T1000 (cell line): ENCODE measurements at places on chromosomes 12 and 14.

DNA sequence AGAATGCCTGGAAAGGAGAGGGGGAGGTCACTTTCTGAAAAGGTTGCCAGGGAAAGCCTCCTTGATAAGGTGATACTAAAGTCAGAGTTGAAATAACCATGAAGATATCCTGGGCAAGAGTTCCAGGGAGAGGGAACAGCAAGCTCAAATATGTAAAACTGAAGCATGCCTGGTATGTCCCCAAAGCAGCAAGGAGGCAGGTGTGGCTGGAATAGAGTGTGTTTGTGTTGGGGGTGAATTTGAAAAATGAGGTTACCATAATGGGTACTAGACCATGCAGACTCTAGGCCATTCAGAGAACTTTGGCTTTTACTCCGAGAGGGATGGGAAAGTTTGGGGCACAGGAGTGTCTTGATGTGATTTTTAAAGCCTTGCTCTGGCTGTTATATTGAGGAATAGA lies 66.7 kb upstream of the PTCSC3 start:
- no peak for DNase-seq

DNA sequence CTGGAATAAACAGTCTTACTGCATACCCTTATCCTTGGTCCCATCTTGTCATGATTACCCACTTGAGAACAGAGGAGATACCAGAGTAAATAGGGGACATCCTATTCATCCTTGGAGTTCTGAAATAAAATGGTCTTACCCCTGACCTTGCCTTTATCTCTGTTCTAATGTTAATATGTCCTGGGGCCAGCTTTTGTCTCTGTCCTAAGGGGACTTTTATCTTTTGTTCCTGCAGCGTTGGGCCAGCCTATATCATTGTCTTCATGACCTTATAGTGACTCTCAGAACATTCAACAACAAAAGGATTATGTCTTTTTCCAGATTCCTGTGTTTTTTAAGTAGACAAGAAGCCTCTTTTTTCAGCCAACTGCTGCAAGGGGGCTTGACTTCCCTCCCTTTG lies 1057.5 kb downstream of the LRFN5 start:
- no peak for DNase-seq

- no peak for DNase-seq
These were observed 64.2 kb downstream of the DRAM1 start for GRCh38 chr12:101941306-101942249.

DNA sequence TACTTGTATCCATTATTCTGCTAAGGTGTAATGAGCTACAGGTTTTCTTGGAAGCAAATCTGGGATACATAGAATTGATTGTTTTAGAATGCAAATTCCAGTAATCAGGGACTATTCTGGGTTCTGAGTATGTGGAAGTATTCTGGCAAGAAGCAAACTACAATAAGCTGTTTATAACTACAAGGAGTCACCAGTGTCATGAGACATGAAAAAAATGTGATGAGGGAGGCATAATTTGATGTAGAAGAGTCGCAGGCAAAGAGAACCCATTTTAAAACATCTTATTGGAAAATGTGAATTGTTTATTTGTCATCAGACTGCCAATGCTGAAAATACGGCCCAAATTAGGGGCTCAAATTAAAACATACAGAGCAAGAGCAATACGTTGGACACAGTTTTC lies 321.8 kb upstream of the E2F7 start:
- DNase-seq, result no peak

GRCh38 chr12:1046727-1047126 lies 55.7 kb downstream of the ERC1 start:
- no peak for DNase-seq

DNA sequence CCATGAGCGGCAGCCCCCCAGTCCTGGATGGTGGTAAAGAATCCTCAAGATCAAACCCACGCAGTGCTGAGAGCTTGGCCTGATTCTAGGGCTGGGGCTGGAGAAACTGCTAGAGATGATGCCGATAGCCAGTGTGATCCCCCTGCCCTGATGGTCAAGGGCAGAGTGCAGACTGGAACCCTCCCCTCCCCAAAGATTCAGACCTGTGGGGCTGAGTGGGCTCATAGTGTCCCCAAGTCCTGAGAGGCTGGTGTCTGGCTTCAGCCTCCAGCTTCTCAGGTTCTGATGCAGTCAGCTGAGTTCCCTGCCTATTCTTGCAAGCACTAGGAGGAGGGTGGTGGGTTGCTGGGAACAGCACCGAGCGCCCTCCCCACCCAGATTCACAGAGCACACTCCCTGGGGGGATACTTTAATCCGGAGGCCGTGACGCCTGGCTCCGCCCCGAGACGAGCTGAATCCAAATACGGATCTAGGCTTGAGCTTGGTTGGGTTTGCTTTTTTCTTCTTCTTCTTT lies 11.9 kb downstream of the RHOF start:
- DNase-seq, result no peak

DNA sequence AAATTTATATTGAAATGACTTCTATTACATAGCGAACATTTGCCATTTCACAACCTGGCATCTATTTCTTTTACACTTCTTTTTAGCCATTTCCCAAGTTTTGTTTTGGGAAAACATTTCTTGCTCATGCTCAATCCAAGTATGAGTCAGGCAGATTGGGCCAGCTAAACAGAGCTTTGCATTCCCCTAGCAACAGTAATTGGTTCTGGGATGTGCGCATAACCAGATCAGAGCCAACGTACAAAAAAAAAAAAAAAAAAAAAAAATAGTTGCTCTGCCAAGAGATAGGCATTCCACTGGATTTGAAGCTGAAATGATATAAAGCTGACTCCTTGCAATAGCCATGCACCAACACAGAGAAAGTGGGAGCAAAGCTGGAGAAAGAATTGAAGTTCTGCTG lies 37.5 kb downstream of the PLCZ1 start:
- peak; percentile 26 for DNase-seq

- no peak for DNase-seq
These were observed 59.6 kb upstream of the KCNC2 start for GRCh38 chr12:75269209-75269608.

DNA sequence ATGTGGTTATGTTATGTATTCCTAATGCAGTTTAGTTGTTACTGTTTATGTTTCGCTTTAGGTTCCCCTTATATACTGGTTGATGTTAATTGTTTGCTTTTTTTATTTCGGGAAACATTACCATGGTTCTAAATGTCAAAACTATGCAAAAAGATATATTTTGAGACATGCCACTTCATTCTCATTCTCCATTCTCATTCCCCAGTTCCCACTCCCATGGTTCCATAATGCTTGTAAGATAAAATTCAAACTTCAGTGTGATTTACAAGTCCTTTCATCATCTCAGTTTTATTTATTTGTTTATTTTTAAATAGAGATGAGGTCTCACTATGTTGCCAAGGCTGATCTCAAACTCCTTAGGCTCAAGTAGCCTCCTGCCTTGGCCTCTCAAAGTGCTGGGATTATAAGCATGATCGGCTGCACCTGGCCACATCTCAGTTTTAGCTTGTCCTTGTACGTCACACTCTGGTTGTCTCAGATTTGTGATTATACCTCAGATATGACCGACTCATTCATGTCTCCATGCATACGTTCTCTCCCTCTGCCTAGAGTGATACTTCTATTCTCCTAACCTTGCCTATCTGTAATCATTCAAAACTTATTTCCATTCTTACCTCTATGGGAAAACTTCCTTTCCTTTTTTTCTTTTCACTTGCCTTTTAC lies 407.8 kb upstream of the RGS6 start:
- no peak for DNase-seq

DNA sequence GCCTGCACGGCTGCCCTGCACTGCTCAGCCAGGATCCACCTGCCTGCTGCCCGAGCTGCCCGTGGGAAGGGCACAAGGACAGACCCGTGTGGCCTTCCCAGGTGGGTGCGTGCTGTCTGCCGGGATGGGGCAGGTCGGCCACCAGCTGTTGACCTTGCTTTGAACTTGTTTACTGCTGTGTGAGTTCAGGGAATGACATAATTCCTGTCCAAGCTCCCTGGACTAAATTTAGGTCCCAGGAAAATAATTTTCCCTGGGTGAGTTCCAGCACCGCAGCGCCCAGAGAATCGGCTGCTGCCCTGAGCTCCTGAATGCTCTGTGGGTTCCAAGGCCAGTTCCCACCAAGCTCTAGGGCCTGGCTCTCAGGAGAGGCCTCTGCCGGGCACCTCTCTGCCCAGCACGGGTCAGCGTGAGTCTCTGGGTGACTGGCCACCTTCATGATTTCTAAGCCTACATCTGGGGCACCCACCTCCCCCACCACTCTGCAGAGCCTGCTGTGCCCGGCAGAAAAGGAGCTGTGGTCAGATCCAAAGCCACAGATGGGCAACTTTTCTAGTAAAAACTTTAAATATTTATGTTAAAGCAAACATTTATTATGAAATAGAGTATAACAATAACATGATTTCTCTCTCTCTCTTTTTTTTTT lies 27.2 kb upstream of the MLXIP start:
- no peak for DNase-seq

DNA sequence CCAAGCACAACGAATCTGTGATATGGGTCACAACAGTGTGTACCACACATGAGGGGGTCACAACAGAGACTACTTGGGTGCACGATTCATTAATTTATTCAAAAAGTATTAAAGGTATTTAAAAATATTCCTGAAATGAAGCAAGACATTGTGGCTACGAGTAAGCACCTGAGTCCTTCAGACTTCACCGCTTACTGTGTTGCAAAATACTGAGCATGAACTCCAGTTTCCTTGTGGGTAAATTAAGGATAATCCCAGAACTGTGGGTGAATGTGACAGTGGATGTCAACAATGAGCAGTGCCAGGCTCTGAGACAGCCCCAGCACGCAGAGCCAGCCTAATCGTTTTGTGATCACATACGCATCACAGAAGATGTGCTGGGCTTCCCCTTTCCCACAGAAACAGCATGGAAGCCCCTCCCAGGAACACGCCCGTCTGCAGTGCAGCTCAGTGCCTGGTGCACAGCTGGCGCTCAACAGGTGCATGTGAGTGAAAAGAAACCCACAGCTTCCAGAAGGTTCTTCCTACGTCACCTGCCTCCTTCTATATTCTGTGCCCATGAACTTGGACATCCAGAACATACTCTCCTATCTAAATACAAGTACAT lies 29.1 kb downstream of the CDC42BPB start:
- no peak for DNase-seq

GRCh38 chr14:58645641-58646040 lies 7.9 kb downstream of the DACT1 start:
- no peak for DNase-seq

- no peak for DNase-seq
These were observed 3.8 kb downstream of the PZP start for GRCh38 chr12:9204380-9204779.

DNA sequence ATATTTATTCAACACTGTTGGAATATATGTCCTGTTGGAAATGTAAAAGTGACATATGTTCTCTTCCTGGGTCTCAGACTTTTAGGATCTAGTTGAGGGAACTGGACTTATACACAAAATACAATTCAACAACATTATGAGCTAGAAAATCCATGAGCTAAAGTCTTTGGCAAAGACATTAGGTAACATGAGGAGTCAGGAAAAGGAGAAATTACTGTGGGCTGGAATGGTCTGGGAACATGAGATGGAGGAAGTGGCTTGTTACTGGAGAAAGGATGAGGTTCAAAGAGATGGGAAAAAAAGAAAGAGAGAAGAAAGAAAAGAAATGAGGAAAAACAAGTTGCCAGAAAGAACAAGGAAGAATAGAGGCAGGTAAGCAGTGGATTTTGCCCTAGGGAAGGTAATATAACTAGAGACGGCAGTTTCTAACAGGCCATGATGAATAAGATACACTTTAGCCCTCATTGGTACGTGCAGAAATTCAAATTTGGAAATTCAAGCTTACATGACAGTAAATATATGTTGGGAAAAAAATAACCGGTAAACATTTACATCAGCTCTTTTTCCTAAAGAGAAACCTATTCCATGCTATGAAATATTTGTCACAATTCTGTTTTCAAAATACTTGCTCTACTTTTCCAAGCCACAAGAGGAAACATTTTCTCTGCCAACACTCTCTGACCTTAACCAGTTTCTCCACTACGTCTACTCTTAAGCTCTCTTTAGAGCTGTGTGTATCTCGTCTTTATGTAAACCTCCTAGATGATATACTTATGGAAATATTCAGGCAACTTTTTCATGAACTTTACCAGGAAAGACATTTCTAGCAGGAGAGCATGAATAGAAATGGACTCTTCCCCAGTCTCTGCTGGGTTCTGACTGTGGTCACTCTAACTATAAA lies 268.8 kb upstream of the BTG1 start:
- DNase-seq, result no peak

DNA sequence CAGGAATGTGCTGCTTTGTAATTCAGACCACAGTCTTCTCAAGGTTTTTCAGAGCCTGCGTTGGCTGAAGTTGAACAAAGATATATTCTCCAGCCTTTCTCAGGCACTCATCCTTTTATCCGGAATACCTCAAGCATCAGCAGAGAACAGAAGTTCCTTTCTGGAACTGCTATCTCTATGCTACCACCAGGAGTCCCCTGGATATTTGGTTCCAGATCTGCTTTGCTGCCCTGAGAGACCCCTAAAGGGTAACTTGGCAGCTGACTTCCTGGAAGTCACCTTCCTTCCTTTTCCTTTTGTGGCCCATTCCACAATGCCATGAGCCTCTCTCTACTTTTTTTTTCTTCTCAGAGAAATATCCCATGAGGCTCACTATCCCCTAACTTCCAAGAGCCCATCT lies 188.2 kb downstream of the PLCZ1 start:
- DNase-seq, result no peak

GRCh38 chr14:89688507-89689211 lies 265.9 kb downstream of the EFCAB11 start:
- no peak for DNase-seq

DNA sequence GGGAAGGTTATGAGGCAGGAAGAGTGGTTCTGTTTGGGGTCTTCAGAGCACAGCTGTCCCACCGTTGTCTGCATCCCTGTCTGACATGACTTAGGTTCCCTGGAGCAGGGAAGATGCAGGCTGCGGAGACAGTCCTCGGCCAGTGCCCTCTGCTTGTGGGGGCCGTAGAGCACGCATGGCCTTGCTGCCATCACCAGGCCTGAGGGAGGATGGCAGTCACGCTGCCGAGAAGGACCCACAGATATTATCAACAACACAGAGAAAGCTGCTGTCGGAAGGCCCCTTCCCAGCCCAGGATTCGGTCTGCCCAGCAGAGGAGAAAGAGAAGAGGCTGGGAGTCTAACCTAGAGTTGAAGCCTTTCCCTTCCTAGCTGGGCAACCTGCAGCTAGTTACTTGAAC lies 35.0 kb downstream of the ERH start:
- no peak for DNase-seq

GRCh38 chr12:114508529-114509129 lies 102.7 kb upstream of the TBX5 start:
- peak; percentile 5 for DNase-seq

DNA sequence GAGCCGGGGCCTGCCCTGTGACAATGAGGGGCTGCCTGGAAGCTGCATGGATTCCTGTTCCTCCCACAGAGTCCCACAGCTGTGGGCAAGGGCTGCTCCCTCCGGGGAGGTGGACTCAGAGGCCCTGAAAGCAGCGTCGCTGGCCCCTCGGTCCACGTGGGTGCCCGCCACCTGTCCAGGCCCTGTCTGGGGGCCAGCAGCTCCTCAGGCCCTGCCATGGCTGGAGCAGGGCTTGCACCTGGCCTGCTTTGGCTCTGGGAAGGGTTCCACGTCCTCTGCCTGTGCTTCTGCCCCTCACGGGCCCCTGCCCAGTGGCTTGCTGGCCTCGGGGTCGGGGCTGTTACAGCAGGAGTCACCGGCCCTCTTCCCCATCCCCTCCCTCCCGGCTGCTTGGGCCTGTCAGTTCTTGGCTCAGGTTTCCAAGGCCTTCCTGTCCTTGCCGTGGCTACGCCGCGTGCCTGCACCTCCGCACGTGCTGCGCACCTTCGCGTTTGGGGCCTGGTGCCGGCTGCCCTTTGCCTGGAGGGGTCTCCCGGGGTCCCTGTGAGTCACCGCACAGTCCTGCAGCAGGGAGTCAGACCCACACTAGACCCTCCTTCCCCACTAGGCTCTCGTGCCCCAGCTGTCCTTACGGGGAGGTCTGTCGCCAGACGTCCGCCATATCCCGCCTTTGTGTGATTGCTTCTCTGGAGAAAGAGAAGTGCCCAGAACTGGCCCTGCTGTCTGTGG lies 5.8 kb downstream of the FBRSL1 start:
- DNase-seq, result no peak
